ENCODE measurements at places on chromosomes 7 and 10.

DNA sequence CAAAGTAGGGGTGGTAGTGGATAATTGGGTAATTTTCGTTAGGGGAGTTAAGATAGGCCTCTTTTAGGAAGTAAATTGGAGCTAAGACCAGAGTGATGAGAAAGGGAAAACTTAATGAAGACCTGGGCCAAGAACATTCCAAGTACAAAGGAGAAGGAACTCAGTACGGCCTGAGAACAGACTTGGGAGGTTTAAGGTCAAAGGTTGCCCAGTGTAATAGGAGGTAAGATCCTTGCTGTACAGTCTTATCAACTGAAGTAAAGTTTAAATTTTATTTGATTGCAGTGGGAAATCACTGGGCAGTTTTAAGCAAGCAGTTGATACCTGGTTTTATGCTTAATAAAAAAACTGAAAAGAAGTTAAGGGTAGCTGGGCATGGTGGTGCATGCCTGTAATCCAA lies 76.4 kb downstream of the MPLKIP start:
- no peak for DNase-seq

GRCh38 chr10:1638889-1639419 lies 98.4 kb downstream of the ADARB2 start:
- no peak for DNase-seq

GRCh38 chr10:73060738-73061635 lies 35.7 kb downstream of the P4HA1 start:
- DNase-seq = no peak

DNA sequence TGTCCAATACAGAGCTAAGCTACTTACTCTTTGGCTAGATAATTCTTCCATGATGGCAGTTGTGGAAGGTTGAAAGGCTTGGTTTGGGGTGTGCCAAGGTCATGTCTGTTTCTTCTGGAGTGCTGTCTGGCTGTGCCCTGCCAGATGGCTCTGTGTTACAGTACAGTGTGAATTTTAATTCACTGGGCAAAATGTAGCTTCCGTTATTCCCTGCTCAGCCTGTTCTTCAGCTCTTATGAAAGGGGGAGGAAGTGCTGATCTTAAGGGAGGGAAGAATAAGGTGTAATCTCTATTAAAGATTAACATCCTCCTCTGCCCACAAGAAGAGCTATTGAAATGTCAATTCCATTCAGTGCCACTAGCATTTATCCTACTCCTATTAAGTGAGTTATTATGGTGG lies 52.2 kb downstream of the SND1 start:
- DNase-seq = no peak

DNA sequence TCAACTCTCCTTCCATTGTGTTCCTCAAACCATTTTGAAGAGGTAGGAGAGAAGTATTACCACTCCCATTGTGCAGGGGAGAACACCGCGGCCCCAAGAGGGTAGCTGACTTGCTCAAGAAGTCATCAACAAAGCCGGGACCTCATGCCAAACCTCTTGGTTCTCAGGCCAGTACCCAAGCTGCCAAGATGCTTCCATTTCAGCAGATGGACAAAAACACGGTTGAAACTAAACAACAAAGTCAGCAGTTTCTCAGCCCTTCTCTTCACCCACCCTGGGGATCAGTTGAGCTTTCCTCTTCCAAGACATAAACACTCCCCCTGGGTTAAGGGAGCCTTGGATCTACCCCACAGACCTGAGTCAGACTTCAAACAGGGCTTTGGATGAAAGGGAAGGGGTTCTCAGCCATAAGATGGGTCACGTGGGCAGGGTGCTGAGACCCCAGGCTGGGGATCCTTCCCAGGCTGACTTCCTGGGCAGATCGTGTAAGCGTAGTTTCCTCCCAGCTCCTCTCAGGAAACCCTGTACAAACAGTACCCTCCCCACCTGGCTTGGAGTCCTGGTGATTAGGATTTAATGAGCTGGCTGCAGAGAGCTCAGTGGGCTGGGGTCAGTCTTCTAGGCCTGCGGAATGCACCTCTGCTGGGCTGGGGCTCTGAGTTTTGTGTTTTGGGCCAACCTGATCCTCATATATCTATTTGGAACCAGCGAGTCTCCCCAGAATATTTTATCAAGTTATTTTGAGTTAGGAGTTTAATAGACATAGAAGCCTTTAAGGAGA lies 27.3 kb downstream of the EMX2 start:
- DNase-seq = no peak

DNA sequence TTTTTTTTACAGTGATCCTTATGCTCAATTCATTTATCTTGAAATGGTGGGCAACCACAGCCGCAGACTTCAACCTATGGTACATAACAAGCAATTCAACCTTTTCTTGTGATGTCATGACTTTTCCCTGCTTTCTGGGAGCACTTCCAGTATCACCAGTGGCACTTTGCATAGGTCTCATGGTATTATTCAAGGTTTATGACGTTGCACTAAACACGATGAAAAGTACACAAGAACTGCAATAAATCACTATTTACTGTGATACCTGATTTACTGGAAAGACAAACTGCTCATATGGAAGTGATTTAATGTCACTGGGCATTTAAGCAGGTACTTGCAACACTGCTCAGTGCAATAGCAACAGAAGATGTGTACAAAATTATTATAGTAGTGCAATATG lies 251.7 kb upstream of the CXCL12 start:
- no peak for DNase-seq

DNA sequence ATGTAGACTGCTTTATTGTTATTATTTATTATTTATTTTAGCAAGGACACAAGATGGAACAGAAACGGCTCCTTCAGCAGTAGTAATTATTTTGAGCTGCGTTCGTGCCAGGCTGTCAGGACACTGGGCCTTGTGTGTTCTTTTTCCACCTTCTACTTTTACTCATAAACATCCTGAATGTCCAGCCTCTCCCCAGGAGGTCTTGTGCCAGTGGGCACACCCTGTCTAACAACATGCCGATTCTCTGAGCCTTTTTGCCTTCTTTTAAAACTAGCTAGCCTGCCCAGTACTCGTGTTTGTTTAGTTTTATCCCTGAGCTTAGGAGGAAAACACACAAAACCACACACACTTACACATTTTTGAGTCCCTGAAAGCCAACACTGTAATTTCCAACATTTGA lies 1.2 kb downstream of the SCIN start:
- no peak for DNase-seq

GRCh38 chr7:140081774-140082425 lies 19.1 kb upstream of the PARP12 start:
- DNase-seq = no peak

GRCh38 chr10:4068629-4069028 lies 283.6 kb upstream of the KLF6 start:
- no peak for DNase-seq

GRCh38 chr10:124341768-124342135 lies 77.0 kb downstream of the OAT start:
- DNase-seq = peak; percentile 10

- no peak for DNase-seq
Observed at GRCh38 chr10:44567471-44567870, 182.6 kb upstream of the CXCL12 start.

DNA sequence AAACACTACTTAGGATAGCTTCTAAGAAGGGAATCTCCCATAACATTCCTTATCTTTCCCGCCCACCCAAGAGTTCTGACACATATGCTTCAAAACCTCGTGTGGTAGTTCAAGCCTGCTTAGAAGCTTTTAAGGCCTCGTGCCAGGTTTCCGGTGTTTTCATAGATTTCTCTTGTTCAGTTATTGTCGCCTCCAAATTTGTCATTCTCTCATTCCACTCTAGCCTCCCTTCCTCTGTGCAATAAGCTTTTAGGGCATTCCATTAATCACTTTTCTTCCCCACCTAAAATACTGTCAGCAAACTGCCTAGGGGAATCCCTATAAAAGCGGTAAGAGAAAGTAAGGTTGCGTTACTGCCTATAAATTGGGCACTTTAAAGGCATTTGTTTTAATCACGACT lies 718 bp upstream of the BPGM start:
- DNase-seq = no peak

Data from stimulated activated CD8-positive, alpha-beta memory T cell treated with anti-CD3 and anti-CD28 coated beads, Interleukin-7, amount 100 ng/mL, for 4 hours (primary cell).